Body of pancreas (tissue), 4 donors: ENCODE measurements at places on chromosomes 11 and 22. TPM values are rescaled to one million over a fixed set of nuclear protein-coding genes. Genes with fewer than 3 reads are reported as not detected.
A peak's percentile ranks its signal among the peaks of the same experiment; 100 is the strongest.

GRCh38 chr11:35177370-35177769 lies 38.4 kb downstream of the CD44 start:
- DNase-seq = no peak

DNA sequence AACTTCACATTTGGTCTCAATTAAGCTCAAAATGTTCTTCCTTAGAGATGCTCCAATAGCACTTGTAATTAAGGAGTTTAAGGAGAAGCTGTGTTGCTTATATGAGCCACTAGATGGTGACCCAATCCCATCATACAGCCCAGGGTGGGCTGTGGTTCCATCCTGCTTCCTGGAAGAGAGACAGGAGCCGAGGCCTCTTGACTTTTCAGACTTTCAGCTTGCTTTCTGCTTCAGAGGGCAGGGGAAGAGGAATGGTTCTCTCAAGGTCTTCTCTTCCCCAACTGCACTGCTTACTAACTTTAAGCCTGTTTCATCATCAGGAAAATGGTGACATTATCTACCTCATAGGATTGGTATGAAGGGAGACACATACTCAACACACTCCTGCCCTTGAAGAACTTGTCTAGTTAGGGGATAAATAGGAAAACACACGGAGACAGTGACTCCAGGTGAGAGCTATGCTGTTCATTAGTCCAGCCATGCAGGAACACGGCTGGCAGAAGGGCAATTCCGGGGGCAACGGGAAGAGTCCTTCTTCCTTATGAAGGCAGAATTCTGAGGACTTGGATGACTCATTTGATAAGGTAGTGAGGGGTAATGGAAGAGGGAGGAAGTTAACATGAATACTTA lies 20.1 kb downstream of the TMEM218 start:
- DNase-seq = no peak

GRCh38 chr22:47391169-47392053 lies 629.0 kb downstream of the TBC1D22A start:
- no peak for DNase-seq

DNA sequence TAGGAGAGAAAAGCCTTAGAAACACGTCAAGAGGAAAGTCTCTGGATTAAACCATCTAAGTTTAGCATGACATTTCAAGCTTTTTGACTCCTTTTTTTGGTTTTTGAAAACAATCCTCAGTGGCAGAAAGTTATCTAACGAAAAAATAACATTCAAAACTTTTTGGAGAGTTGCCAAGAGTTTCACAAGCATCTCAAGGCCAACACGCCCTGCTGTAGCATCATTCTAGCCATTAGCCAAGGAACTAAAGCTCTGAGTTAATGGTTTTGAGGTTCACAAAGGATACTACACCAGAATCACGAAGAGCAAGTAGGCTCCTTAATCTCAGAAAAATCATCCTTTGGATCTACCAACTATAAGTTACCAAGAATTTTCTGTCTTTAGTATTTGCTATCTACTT lies 94.8 kb downstream of the PICALM start:
- no peak for DNase-seq

- no peak for DNase-seq
These were observed 18.3 kb downstream of the ADORA2A start for GRCh38 chr22:24445481-24446259.

- DNase-seq = no peak
These were observed 10.5 kb downstream of the MIF start for GRCh38 chr22:23904573-23905254.

DNA sequence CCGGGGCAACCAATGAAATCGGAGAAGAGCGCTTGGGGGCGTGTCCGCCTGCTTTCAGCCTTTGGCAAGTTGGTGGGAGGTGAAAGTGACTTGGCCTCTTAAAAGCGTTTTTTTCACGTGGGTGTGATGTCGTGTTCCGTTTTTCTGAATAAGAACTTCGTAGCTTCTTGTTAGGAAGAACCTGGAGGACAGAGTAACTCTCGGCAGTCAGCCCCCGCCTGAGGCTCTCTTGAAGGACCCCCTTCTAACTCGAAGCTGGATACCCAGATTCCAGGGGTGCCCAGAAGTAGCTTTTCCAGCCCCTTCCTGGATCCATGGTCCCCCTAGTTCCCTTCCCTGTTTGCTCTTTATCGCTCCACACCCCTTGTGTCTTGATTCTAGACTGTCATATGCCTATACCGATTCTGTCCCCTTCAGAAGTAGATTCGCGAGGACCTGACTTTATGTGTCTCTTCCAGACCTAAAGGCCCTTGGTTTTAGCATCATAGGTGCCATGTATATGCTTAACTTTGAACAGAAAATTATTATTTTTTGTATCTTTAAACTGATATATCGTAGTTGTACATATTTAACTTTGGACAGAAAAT lies 915 bp upstream of the OSBP start:
- DNase-seq = no peak

GRCh38 chr11:44014968-44015623 lies 32.7 kb upstream of the ACCSL start:
- no peak for DNase-seq

DNA sequence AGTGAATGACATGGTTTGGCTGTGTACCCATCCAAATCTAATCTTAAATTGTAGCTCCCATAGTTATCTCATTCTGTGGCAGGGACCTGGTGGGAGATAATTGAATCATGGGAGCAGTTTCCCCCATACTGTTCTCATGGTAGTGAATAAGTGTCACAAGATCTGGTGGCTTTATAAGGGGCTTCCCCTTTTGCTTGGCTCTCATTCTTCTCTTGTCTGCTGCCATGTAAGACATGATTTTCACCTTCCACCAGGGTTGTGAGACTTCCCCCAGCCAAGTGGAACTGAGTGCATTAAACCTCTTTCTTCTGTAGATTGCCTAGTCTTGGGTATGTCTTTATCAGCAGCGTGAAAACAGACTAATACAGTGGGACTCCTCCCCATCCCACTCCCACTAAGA lies 11.1 kb downstream of the OR5A2 start:
- no peak for DNase-seq

- DNase-seq = no peak
These were observed 5.8 kb upstream of the EMID1 start for GRCh38 chr22:29199702-29200400.

- DNase-seq = no peak
These were observed 554.6 kb upstream of the ANO3 start for GRCh38 chr11:25777343-25777742.

- no peak for DNase-seq
These were observed 91.8 kb downstream of the TBC1D22A start for GRCh38 chr22:46854125-46854870.

DNA sequence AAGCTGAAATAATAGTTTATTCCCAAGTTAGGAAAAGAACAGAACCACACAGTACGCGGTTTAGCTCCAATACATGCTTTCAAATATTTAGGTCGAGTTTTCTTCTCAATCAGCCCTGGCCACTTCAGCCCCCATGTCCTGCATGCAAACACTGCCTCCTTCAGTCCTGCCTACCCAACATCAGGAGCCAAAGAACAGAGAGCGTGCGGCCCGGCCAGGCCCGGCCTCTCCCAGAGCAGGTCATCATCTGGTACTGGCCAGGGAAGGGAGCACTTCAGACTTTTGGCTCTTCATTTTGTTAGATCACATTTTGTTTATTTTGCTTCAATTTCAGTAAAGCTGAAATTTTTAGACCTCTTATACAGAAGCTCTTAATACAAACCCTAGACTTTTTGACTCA lies 6.7 kb downstream of the BRD1 start:
- DNase-seq = no peak

DNA sequence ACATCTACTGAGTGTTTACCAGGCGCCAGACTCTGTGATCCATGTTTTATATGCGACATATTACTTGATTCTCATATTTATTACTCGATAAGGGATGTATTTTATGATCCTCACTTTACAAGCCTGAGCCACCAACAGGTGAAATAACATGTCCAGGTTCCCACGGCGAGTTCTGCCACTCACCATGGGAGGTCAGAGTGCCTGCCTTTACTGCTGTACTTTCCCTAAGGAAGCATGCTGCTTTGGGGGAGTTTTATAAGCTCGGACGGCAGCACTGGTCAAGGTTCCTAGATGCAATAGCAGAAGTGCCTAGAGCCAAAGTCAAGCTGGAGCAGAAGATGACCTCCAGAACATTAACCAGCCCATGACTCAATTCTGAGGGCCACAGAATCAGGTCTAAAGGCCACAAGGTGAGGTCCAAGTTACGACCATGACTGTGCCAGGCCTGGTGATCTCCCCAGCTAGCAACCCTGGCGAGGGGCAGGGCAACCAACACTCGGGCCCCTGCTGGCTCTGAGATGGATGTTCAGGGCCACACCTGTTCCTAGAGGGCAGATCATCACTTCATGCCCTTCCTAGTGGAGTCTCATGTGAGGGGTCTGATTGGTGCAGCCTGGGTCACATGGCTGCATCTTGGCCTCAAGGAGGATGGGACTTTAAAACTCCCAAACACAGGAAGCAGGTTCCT lies 14.2 kb downstream of the IFT27 start:
- no peak for DNase-seq

GRCh38 chr11:34869425-34869824 lies 46.8 kb downstream of the APIP start:
- no peak for DNase-seq

DNA sequence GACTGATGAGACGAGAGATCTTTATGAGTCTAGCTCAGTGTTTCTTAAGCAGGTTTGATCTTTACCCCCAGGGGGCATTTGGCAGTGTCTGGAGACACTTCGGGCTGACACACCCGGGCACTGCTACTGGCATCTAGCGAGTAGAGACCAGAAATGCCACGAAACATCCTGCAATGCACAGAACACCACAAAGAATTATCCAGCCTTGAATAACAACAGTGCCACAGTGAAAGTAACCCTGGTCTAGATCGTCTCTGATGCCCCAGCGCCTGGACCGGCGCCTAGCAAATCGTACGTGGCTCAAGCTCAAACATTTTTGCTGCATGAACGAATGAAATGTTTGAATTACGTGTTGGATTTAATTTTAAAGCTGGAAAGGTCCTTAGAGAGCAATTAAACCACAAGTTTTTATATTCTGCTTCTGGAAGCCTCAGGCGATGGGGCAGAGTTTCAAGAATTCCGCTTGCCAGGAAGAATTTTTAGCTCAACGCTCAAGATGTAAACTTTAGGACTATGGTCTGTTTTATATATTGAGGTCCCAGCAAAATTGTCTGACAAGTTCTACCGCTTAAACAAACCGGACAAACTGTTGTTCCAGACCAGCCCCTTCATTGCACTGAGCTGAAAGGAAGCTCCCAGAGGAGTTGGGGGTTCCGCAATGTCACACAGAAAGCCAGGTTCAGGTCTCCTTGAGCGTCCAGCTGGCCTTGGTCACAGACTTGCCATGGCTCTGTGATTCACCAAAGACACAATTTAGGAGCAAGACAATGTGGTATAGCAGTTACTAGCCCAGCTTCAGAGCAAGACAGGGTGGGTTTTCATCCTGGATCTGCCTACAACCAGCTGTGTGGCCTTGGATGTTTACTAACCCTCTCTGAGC lies 44.2 kb upstream of the SMTN start:
- no peak for DNase-seq

DNA sequence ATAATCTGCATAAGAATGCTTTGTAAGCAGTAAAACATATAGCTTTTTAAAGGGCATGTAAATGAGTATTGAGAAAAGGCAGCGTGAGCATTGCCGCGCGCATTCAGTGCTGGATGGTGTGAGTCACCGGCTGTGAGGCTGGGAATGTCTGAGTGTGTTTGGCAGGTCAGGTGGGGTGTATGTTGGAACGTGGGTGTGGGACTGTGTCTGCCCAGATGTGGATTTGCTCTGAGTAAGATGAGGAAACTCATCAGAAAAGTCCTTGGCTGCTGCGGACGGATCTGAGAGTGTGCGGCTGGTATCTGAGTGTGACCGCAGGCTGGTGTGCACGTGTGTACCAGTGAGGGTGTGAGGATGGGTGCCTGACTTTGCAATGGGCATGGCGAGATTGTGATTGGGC lies 66.2 kb upstream of the NECTIN1 start:
- peak; percentile 12 for DNase-seq

DNA sequence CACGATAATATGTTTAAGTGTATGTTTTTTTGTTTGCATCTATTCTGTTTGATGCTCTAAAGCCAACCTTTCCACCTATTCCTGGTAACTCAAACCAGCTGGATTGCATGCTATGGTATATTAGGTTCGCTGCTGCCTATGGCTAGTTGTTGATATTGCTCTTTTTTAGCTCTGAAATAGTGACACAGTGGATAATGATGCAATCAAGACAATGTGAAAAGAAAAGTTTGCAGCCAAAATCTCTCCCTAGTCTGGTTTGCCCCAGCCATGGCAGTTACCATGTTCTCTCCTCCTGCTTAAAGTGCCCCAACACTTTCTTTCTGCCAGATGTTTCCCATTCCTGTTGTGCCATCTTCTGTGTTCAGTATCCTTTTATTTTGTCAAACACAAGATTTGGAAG lies 269.7 kb downstream of the DYNC2H1 start:
- no peak for DNase-seq

DNA sequence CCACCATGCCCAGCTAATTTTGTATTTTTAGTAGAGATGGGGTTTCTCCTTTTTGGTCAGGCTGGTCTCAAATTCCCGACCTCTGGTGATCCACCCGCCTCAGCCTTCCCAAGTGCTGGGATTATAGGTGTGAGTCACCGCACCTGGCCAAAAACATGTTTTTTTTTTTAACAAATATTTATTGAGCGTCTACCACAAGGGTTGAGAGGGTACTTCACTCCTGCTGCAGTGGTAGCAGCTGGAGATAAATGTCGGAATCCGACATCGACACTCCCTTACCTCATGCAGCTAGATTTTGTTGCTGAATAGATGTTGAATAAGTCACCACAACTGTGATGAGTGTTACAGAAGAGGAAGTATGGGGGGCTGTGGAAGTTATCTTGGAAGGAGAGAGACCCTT lies 971 bp downstream of the DNAJB13 start:
- DNase-seq = no peak

GRCh38 chr11:10317776-10318526 lies 13.1 kb downstream of the ADM start:
- no peak for DNase-seq

GRCh38 chr22:49392841-49393510 lies 434.7 kb downstream of the BRD1 start:
- no peak for DNase-seq

DNA sequence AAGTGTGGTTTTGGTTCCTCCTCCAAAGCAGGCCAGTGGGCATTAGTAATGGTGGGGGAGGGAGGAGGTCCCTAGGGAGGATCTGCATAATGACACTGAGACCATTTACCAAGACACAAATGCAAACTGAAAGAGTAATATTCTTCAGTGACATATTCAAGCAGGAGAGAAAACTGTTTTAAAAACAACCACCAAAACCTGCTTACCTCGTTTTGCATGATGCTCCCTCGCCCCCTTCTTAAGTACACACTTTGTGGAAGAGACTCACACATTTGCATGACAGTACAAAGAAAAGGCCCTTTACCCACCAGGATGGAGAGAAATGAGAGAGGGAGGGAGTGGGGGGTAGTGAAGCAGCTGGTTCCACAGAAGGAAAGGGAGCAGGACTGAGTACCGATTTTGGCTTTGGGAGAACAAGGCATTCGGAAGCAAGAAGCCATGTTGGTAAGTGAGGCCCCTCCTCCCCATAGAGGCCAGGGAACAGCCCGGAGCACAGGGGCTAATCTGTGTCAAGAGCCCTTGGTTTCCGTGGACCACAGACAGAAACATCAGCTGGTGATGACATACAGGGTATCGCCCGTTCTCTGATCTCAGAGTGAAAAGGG lies 13.0 kb upstream of the OPCML start:
- no peak for DNase-seq

- DNase-seq = no peak
These were observed 121.1 kb downstream of the KIRREL3 start for GRCh38 chr11:126879516-126879915.

The TIRAP gene
- 13.5 TPM for total RNA-seq

The F2 gene
- not detected for total RNA-seq

The HOATZ gene
- total RNA-seq = not detected

The ACRV1 gene
- not detected for total RNA-seq

The WBP2NL gene
- 11.2 TPM for total RNA-seq

The NRXN2 gene
- total RNA-seq = 1.3 TPM

The VWCE gene
- 4.3 TPM for total RNA-seq
